ENCODE measurements at places on chromosomes 11 and 22.

GRCh38 chr11:119573858-119574257, 150.9 kb upstream of the THY1 start:
- no peak for DNase-seq

DNA sequence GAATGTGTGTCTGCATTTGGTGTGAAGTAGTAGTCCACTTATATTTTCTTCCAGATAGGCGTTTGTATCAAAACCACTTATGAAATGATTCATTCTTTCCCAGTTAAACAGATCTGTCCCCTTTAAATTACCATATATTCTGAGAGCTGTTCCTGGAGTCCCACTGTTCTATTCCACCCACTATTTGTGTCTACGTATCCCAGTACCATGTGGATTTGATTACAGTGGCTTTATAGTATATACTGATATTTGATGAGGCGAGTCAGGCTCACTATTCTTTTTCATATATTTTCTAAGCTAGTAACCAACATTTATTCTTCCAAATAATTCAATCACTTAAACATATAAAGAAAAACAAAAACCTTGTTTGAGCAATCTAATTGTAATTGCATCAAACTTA, 81.9 kb upstream of the RASSF10 start:
- no peak for DNase-seq

DNA sequence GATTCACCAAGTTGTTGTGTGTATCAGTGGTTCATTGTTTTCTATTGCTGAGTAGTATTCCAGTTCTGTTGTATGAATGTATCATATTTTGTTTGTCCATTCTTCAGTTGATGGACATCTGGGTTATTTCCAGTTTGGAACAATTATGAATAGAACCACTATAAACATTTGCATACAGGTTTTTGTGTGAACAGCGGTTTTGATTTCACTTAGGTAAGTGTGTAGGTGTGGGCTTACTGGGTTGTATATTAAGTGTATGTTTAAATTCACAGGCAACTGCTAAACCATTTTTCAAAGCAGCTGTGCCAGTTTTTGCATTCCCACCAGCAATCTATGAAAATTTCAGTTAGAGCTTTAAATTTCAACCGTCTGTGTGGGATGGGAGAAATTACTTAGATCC, 217.8 kb downstream of the NELL1 start:
- no peak for DNase-seq

DNA sequence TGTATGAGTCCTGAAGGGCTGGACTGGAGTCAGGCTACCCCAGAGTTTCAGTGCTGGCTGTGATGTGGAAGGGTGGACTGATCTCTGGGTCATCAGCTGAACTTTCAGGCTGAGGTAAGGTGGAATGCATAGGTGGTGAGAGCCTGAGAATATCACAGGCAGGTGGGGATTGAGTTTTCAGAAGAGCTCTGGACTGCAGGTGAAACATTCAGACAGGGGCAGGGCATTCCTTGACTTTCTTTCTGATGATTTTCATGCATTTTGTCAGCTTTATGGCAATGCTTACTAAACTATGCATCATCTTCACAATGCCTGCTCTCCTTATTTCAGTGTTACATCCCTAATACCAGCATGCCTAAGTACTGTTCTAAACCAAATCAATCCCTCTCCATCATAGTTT, 755.0 kb downstream of the KCNA4 start:
- no peak for DNase-seq

DNA sequence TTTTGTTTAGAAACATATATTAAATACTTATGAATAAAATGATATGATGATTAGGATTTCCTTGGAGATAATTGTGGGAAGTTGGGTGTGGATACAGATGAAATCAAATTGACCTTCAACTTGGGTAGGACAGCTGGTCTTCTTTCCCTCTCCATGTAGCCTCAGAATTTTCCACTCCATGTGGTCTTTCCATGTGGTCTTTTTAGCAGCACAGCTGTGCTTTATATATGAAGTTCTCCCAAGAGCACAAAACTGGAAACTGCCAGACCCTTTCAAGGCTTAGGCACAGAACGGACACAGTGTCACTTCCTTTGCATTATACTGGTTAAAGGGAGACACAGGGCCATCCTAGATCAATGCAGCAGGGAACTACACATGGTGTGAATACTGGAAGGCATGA, 28.6 kb downstream of the FAM76B start:
- DNase-seq, result no peak

Measured in GM06990 (cell line).